ENCODE measurements at places on chromosomes 4 and X.
A peak's percentile ranks its signal among the peaks of the same experiment; 100 is the strongest.

GRCh38 chrX:12711435-12712040 is 79.7 kb upstream of the PRPS2 start:
- DNase-seq: no peak

DNA sequence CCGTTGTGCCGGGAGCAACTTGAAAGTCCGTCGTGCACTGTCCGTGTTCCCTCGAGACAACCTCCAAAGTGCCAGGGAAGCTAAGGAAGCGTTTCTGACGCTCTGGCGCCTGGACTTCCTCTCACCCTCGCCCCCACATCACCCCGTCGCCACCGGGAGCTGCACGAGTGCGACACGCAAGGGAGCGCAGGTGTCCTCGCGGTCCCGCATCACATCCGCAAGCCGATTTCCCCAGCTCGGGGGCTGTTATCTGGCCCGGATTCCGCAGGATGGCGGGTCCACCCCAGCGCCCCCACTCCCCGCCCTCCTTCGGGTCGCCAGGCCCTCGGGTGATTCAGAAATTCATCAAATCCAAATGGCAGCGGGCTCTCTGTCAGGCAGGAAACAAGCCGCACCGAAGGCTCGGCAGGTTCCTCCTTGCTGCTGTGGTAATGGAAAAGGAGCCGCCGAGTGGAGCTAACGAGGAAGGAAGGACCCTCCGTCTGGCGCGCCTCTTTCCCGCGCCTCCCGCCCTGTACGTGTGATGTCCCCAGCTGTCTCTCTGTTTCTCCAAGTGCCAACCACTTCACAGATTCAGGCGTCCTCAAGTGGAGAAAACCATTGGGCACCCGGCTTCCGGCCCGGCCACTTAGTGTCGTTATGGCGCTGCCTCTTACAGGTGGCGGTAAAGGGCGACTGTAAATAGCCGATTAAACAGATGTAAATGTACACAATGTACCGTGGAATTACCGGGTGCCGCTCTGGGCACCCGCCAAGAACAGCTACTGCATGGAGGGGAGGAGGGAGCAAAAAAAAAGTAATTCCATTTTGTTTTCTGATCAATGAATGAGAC is 921 bp upstream of the SETD7 start:
- DNase-seq: peak; percentile 73

- DNase-seq: no peak
Measured at GRCh38 chr4:77921701-77922100, 59.1 kb downstream of the MRPL1 start.

GRCh38 chr4:1244081-1244977 is 4.6 kb downstream of the CTBP1 start:
- DNase-seq: peak; percentile 70

Data from sciatic nerve (tissue), 2 donors.